Hippocampal formation (tissue), 2 donors: ENCODE measurements at places on chromosomes 12 and 14.
A peak's percentile ranks its signal among the peaks of the same experiment; 100 is the strongest.

- no peak for DNase-seq
Observed at GRCh38 chr14:60760644-60761364, 26.2 kb downstream of the MNAT1 start.

DNA sequence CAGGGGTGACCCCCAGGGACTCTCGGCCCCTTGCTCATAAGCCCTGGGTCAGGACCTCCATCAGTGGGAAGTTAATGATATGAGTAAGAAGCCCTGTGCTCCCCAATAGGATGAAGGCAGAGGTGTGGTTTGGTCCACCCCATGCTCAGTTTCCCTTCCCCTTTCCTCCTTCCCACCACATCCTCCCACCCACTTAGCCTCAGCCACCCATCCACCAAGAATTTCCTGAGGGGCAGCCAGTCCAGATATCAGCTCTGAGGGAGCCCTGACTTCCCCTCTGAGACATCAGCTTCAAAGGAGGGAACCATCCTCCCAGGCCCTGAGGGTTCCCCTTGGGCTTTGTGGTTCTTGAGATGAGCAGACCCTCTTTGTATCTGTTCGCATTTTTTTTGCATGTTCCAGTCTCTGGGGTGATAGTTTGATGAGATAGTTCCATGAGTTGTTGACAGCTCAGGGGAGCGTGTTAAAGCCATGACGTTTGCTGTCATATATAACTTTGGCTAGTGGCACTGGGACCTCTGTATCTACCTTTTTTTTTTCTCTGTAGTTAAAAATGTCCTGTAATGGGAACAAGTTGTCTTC is 71.2 kb downstream of the LGMN start:
- DNase-seq, result peak; percentile 24

DNA sequence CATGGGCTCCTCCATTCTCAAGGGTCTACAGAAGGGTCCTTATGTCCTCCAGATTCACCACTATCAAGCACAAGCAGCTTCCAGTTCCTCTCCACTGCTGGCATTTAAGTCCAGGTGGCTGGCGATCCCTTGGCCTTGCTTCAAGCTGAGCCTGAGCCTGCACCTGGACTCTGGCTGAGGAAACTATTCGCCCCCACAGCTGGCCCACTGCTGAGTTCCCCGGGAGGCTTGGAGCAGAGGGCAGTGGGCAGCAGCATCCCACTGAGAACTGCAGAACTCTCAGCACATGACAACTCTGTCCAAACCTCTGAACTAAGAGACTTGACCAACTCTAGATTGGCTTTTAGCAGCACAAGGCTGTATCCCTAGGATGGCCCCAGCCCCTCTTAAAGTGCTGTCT is 11.3 kb upstream of the RABGGTA start:
- DNase-seq, result no peak

- DNase-seq, result peak; percentile 33
Observed at GRCh38 chr14:69170839-69171238, 17.9 kb upstream of the DCAF5 start.

DNA sequence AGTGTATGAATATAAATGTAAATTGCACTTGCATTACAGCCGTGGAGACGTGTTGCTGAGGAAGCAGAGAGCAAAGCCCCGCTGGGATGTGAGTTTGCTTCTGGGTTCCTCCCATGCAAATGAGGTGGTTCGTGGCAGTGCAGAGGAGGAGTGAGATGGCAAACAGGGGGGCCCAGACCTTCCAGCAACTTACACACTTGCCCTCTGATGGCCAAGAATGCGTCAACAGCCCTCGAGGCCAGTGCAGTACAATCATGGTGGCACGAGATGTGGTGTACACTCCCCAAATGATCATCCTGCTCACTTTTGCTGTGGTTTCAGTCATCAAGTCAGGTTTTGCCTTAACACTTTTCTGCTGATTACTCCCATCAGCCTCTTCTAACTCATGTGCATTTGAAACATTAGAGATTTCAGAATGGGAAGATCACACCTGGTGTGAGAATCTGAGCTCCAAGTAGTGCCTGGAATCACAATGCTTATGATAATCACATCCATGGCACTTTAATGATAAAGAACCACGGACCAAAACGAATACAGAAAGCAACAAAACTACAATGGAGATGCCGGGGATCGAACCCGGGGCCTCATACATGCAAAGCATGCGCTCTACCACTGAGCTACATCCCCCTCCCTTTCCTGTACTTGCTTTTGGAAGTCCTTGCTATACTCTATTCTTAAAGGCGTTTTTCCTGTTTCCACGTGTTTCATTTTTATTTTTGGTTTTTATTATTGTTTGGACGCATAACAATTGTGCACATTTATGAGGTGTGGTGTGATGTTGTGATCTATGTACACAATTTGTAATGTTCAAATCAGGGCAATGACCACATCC is 7.0 kb upstream of the UBC start:
- DNase-seq, result no peak

DNA sequence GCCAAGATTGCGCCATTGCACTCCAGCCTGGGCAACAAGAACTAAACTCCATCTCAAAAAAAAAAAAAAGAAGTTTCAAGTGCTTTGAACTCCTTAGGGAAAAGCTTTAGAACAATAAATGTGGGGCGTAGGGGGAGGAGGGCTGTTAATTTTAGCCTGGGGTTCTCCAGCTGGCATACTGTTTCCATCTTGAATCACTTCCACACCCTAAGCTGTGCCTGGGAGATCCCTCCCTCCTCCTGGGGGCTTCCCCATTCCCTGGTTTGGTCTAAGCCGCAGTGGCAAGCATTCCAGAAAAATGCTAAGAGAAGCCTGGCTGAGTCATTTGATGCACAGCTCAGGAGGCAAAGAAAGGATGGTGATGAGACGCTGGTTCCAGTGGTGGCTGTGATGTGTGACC is 2.3 kb upstream of the ZNF384 start:
- no peak for DNase-seq

GRCh38 chr12:27861428-27862167 is 81.6 kb upstream of the MANSC4 start:
- DNase-seq, result no peak

DNA sequence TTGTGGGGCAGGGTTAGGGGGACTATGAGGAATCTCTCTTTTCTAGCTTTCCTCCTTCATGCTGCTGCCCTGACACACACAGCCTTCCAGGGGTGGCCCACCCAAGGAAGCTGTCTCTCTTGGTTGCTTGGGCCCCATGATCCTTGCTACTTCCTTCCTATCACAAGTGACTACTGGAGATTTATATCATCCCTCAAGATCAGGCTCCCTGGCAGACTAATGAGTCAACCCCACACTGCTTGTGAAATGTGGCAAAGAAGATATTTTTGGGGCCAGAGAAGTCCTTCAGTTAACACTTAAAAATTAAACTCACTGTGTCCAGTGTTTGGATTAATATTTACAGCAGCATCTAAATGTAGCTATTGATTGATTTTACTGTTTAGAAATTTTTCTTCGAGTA is 1.5 kb downstream of the OR4E1 start:
- no peak for DNase-seq

DNA sequence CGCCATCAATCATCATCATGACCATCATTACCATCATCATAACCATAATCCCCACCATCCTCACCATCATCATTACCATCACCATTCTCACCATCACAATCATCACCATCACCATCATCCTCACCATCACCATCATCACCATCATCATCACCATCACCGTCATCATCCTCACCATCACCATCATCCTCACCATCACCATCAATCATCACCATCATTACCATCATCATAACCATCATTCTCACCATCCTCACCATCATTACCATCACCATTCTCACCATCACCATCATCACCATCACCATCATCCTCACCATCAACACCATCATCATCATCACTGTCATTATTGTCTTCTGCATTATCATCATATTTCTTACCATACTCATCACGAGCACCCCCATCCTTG is 245.5 kb downstream of the ADGRD1 start:
- DNase-seq, result no peak

- DNase-seq, result peak; percentile 21
Observed at GRCh38 chr12:104567832-104568486, 111.2 kb downstream of the CHST11 start.

- no peak for DNase-seq
Observed at GRCh38 chr12:4049298-4050080, 176.3 kb upstream of the PARP11 start.

DNA sequence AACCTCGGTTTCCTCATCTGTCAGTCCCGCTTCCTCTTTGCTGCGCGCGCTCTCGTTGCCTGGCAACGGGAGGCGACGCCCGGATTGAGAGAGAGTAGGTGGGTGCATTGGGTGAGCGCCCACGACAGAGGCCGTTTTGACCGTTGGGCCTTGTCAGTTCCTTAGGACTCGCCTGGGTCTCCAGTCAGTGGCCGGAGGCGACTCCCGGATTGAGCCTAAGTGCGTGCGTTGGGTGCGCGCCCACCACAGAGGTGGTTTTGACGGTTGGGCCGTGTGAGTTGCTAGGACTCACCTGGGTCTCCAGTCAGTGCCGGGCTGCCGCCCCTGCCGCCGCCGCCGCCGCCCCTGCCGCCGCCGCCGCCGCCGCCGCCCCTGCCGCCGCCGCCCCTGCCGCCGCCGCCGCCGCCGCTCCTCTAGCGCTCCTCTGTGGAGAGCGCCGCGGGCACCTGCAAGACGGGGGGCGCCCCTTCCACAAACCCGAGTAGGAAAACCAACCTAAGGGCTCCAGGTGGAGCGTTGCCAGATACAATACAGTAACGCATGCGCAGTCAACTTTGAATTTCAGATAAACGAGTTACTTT is 37.2 kb downstream of the APOBEC1 start:
- no peak for DNase-seq

GRCh38 chr12:124039276-124039675 is 66.3 kb downstream of the ZNF664 start:
- DNase-seq, result no peak

- DNase-seq, result no peak
Observed at GRCh38 chr14:84128050-84128449, 1401.9 kb upstream of the FLRT2 start.

- DNase-seq, result no peak
Observed at GRCh38 chr14:102927346-102927877, 4.9 kb downstream of the AMN start.

- no peak for DNase-seq
Observed at GRCh38 chr14:77708749-77709148, 846 bp downstream of the SLIRP start.

DNA sequence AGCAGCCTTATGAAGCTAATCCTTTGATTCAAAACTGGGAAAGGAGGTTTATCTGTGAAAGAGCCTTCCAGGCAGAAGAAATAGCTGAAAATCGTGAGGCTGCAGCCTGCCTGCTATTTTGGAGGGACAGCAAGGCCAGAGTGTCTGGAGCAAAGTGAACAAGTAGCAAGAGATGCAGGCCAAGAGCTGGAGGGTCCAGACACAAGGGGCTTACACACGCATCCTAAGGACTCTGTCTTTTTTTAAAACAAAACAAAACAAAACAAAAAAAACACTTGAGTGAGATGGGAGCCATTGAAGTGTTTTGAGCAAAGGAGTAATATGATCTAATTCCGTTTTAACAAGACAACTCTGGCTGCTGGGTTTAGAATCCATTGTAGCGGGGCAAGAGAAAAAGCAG is 76.4 kb upstream of the BCAT1 start:
- no peak for DNase-seq

GRCh38 chr12:51262758-51263177 is 7.4 kb downstream of the SMAGP start:
- DNase-seq, result no peak

GRCh38 chr12:119122047-119122446 is 56.7 kb upstream of the HSPB8 start:
- no peak for DNase-seq

GRCh38 chr12:116502989-116503496 is 56.1 kb upstream of the MAP1LC3B2 start:
- no peak for DNase-seq

- DNase-seq, result peak; percentile 31
Observed at GRCh38 chr12:52020539-52021336, 14.0 kb downstream of the TAMALIN start.
